ENCODE measurements at places on chromosomes 7 and 10.
A peak's percentile ranks its signal among the peaks of the same experiment; 100 is the strongest.

DNA sequence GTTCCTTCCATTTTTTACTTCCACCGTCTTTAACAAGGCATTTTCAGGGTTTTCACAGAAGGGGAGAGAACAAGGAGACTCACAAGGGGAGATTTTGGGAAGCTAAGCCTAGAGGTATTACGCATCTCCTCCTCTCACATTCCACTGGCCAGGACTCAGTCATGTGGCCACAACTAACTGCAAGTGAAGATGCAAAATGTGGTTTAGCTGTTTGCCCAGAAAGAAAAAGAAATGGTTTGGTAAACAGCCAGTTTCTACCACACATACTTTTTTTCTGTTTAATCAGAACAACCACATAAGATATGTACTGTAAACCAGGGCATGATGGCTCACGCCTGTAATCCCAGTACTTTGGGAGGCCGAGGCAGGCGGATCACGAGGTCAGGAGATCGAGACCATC is 21.4 kb upstream of the HELLS start:
- DNase-seq = peak; percentile 56

DNA sequence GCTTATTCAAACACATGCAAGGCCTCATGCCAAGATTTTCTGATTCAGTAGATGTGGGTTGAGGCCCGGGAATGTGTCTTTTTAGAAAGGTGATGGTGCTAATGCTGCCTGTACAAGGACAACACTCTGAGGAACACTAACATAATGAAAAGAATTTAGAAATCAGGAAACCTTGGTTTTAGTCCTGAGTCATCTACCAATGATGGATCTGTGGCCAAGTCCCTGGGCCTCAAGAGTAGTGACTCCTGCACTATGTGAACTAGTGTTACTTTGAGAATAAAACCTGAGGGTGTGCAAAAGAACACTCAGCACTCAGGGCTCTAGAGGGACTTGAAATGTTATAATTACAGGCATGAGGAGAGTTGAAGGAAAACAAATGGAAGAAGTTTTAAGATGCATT is 741.7 kb upstream of the GALNT17 start:
- no peak for DNase-seq

GRCh38 chr10:63865210-63865609 is 344.0 kb downstream of the REEP3 start:
- DNase-seq = no peak

DNA sequence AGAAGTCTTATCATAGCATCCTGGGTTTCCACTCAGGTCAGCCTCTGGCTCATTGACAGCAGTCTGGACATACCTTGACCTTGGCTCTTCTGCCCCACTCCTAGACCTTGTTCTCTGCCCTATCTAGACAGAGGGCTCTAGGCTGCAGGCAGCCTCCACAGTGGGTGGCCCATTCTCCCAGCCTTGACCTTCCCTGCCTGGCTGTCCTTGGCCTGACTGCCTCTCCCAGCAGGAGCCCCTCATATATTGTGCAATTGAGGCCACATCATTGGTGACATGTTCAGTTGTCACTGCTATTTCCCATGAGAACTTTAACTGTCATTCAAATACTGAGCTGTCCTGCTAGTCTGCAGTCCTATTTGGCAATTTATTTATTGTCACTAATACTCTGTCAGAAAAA is 503.4 kb downstream of the PLXNA4 start:
- no peak for DNase-seq

DNA sequence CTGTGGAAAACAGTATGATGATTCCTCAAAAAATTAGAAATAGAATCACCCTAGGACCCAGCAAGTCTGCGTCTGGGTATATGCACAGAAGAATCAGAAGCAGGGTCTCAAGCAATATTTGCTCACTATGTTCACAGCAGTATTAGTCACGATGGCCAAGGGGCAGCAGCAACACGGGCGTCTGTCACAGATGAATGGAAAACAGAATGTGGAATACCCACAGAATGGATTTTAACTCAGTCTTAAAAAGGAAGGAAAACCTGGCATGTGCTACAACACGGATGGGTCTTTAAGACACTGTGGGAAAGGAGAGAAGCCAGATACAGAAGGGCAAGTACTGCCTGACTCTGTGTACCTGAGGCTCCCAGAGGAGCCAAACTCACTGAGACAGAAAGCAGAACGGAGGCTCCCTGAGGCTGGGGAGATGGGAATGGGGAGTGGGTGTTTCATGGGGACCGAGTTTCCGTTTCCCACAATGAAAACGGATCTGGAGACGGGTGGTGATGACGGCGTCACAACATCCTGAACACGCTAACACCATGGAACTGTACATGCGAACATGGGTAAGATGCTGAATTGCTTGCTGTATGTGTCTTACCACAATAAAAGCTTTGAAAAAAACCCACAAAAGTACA is 36.7 kb upstream of the INPP5A start:
- DNase-seq = no peak

GRCh38 chr10:131810036-131810804 is 90.6 kb upstream of the PPP2R2D start:
- DNase-seq = no peak

DNA sequence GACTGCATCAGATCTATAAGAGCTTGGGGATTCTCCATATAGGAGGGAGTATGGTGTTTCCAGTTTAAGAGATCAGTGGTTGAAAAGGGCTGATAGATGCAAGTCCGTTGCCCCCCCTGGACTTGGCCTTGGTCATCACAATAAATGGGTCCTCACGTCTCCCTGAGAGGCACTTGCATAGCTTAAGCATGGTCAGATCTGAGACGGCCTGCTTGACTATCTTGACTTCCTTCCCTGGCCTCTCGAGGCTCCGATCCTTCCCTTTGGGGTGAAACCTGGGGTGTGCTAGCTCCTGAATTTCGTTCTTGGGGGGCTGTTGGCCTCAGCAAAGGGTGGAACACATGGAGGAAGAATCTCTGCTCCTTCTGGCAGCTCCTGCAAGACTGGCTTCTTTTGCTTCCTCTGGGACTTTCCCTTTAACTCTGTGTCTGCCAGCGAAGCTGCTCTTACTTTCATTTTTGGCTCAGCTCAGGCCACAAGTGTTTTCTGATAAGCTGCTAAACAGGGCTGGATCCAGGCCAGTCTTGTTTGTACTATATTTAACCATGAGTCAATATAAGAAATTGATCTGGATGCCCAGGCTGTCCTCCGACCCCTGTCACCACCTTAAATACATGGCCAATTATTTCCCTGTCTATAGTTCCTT is 11.2 kb upstream of the ZNF485 start:
- peak; percentile 6 for DNase-seq

- no peak for DNase-seq
Observed at GRCh38 chr10:124717911-124718741, 26.1 kb downstream of the FAM53B start.

DNA sequence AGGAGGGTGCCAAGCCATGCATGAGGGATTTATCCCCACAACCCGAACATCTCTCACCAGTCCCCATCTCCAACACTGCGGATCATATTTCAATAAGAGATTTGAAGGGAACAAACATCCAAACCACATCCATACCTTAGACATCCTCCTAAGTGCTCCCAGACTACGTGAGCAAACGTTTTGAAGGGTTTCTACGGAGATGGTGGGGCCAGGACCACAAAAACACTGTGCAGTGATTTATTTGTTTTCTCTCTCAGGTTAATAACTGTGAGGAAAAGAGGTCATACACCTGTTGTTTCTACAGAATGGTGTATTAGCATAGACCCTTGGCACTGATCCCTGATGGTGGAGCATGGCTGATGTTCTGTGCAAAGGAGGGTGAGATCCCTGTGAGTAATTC is 277.8 kb downstream of the FRMD4A start:
- no peak for DNase-seq

GRCh38 chr10:24804956-24805355 is 81.3 kb upstream of the ARHGAP21 start:
- no peak for DNase-seq

DNA sequence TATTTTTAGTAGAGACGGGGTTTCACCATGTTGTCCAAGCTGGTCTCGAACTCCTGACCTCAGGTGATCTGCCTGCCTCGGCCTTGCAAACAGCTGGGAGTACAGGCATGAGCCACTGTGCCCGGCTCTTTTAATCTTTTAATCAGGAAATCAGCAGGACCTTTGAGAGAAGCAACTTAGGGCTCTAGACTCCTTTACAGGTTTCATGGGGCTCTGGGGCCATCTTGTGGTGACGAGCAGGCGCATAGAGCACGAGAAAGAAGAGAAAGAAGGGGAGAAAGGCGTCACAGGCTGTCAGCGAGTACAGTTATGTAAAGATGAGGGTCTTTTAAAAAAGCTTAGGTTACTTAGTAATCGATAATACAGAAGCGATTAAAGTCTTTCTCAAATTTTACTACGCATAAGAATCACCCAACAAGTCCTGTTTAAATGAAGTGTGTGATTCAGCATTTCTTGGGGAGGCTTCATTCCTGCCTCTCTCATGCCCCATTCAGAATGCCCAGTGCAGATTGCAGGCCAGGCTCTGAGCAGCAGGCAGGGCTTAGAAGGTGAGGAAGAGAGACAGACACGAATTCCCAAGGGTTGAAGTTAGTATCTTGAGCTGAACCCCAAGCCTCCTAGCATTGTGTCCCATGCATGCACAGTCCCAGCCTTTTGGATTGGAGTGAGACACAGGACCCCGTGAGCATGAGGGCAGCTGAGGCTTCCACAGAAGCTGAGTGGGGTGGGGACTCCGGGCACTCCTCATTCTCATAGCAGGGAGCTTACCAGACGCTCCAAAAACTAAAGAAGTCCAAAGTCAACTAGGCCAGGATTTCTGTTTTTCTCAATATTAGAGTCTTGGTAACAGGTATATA is 23.6 kb upstream of the PFKP start:
- peak; percentile 66 for DNase-seq

Measured in fibroblast of gingiva (primary cell).